ENCODE measurements at places on chromosomes 5 and 9. TPM values are rescaled to one million over a fixed set of nuclear protein-coding genes. Genes with fewer than 3 reads are reported as not detected.

LCNL1 gene
- total RNA-seq: 2.4 TPM

FAM170A gene
- not detected for total RNA-seq

GFPT2 gene
- total RNA-seq: 23.9 TPM

OGN gene
- total RNA-seq: 2.1 TPM

TRIM14 gene
- total RNA-seq: 10.9 TPM

KIF24 gene
- 0.97 TPM for total RNA-seq

SYNPO gene
- total RNA-seq: 2.7 TPM
